Stimulated activated CD8-positive, alpha-beta memory T cell treated with anti-CD3 and anti-CD28 coated beads, Interleukin-15, amount 100 ng/mL, for 4 hours (primary cell): ENCODE measurements at places on chromosomes 2 and 18.

GRCh38 chr2:230944123-230944653, 19.1 kb upstream of the GPR55 start:
- no peak for DNase-seq

DNA sequence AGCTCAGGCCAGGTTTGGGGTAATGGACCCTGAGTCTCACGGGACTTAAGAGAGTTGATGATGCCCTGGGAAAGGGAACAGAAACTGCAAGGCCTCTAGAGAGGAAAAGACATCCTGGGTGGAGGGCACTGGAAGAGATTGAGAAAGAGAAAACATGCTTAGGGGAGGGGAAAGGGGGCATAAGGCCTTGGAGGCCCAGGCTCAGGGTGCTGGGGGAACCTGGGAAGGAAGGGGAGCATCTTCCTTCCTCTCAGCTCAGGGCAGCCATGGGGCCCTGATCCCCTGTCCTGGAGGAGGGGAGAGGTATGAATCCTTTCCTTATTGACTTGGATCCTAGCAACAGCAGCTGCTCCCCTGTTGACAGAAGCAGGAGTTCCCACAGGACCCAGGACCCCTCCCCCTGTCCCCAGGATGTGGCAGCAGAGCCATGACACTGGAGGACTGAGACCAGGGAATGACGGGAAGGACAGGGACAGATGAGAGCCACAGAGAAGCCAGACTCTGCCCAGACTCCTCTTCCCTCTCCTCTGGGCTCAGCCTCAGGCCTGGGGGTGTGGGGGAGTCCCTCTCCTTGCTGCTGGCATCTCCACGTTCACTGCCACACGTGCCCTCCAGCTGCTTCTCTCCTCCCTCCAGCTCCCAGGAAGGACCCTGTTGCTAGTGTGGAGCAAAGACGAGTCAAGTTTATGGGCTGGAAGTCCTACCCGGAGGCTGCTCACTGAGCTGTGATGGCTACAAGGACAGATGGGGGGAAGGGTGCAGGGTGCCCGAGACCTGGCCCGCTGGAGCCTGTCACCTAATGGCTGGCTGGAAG, 815 bp downstream of the GPBAR1 start:
- no peak for DNase-seq

GRCh38 chr2:38421274-38422056, 44.4 kb upstream of the ATL2 start:
- no peak for DNase-seq

DNA sequence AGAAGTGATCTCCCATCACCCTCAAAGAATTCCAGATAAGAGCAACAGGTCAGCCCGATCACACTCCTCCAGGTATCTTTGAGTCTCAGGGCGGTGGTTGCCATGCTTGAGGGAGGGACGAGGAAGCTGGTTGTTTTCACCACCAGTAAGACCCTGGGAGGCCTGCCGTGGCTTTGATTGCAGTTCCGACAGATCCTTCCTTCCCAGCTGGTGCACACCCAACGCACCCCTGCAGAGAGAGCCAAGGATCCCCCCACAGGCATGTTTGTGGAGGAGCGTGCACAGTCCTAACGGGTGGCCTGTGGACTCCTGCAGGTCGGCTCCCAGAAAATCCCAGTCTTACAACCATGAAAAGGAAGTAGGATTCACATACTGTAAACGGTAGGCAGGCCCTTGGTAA, 13.8 kb upstream of the ZNF236 start:
- DNase-seq, result no peak

DNA sequence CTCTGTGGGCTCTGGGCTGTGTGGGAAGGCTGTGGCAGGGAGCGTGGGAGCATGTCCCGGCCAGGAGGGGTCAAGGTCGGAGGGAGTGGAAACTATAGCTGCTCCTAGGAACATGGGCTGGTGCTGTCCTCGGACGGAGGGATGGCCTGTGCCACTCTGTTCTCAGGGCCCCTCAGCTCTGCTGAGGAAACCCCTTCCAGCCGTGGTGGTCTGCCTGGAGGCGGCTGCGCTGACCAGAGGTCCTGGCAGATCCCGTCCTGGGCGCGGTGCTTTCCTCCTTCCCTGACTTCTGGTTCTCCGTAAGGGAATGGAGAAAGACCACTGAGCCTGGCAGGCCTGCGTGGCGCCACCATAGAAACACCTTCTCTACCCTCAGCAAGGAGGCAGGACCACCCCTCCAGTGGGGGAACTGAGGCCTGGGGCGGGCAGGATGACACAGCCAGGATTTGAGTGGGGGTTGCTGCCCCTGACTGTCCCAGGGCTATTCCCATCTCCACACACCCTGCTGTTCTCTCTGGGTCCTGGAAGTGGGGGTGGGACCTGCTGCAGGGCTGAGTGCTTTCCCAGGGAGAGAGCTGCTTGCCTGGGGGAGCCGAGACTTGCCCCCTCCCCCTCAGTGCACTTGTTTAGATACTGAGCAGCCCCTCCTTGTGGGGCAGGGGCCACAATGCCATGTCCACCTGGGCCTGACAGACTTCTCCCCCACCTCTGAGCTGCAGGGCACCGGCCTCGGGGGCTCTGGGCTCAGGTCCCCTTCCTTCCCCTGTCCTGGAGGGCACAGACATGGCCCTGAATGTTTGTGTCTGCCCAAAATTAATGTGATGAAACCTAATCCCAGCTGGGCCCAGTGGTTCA, 301.0 kb upstream of the HS6ST1 start:
- DNase-seq, result no peak

- no peak for DNase-seq
Observed at GRCh38 chr2:152492911-152493310, 157.9 kb downstream of the FMNL2 start.

DNA sequence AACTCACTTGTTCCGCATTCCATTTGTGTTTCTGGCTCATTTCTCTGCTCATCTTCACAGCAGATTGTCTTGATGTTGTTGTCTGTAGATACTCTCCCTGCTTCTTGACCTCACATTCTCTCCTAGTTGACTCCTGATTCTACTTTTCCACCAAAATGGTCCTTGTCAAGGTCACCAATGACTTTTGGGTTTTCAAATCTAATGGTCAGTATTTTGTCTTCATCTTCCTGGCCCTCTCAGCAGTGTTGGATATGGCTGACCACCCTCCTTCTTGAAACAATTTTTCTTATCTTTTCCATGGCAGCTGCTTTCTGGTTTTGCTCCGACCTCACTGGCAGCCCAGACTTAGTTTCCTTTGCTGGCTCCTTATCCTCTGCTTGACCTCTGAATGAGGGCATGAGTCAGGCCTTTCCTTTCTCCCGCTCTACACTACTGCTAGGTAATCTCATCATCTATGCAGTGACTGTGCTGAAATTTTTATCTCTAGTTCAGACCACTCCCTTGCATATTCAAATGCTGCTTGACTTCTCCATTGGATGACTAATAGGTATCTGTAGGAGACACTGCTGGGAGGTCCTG, 386.6 kb upstream of the SPRED2 start:
- no peak for DNase-seq

GRCh38 chr18:45044787-45045186, 364.1 kb downstream of the SETBP1 start:
- DNase-seq, result no peak

- no peak for DNase-seq
Observed at GRCh38 chr2:214069254-214069653, 341.6 kb upstream of the VWC2L start.

GRCh38 chr2:168895771-168896170, 5.3 kb upstream of the G6PC2 start:
- no peak for DNase-seq

DNA sequence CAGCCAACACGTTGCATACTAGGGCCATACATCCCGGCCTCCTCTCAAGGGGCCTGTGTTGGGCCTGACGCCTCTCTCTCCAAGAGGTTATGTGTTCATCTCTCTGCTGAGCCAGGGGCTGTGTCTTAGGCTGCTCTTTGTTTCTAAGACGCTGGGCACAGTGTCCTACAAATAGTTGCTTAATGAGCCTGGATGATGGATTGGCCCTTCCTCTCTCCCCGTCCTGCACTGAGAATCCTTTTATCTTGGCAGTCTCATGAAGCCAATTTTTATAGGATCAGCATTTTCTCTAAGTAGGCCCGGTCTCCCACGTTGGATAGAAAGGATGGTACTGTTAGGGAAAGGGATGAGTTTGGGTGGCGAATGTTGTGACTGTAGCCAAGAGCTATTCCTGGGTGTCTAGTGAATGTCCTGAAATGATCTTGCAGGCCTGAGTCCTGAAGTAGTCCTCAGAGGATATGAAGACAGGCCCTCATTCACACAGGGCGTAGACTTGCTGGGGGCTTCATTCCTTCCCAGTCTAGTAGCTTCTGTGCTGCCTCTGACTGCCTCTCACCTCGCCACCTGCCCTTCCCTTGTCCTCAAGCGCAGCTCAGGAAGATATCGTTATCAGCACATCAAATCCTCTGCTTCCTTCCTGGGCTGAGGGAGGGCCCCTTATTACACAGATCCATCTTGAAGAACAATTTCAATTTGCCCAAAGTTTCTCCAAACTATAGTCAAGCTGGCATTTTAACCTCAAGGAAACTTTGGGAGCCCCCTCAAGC, 8.8 kb downstream of the LBH start:
- no peak for DNase-seq

DNA sequence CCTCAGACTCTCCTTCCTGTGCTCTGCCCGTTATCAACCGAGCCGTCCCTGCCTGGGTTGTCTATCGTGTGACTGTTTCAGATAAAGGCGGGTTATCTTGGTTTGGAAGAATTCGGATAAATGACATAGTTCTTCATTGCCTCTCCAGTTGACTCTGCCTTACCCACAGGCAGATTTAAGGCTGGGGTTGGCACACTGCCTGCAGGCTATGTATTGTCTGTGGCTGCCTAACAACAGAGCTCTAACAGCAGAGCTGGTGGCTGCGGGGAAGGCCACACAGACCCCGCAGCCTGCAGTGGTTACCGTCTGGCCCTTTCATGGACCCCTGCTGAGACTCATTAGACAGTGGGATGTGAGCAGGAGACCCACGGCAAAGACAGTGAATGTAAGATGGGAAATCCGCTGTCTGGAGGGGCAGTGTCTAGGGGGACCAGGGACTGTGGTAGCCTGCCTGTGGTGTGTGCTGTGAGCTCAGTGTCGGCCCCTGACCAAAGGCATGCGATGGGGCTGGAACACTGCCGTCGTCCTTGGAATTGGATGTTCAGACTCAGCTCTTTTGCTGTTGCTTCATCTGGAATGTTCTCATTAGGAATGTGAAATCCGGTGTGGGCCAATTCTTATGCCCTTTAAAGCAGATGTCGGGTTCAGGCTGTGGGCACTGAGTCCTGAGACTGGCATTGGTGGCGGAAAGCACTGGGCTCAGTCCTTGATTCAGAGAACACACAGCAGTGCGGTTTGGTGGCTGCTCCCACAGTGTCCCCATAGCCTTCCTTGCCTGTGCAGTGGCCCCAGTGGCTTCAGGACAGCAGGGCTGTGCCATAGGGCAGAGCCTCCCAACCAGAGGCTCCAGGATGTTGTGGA, 44.5 kb downstream of the SH3RF3 start:
- no peak for DNase-seq

DNA sequence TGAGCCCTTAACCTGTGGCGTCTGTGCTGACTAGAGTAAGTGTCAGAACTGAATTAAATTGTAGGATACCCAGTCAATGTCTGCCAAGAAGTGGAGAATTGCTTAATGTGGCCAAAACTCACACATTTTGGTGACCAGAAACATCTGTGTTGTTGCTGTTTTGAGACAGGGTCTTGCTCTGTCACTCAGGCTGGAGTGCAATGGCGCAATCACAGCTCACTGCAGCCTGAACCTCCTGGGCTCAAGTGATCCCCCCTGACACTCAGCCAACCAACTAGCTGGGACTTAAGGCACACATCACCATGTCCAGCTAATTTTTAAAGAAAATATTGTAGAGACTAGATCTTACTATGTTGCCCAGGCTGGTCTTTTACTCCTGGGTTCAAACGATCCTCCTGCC, 34.4 kb upstream of the RTN4 start:
- no peak for DNase-seq

GRCh38 chr2:2642906-2643890, 312.1 kb upstream of the MYT1L start:
- no peak for DNase-seq

DNA sequence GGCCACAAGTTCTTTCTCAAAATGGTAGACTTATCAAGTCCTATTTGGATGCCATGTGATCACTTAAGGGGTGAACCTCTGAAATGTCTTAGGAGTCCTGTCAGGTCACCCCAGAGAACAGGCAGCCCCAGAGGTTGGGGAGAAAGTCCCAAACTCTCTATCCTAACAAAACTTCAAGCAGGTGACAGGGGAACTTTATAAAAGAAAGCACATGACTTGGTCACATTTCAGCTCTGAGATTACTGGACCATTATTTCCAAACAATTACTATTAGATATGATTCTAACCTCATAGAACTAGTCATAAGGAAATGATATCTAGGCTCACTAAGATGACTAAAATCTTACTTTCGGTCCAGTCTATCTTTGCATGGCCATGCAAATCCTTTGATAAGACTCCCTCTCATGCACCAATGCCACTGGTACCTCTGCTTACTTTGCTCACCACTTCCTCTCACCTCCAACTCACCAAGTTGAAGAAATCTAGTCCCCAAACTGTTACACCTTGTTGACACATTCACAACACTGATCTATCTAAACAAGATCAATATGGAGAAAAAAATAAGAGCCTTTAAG, 107.0 kb downstream of the GALNT14 start:
- no peak for DNase-seq

DNA sequence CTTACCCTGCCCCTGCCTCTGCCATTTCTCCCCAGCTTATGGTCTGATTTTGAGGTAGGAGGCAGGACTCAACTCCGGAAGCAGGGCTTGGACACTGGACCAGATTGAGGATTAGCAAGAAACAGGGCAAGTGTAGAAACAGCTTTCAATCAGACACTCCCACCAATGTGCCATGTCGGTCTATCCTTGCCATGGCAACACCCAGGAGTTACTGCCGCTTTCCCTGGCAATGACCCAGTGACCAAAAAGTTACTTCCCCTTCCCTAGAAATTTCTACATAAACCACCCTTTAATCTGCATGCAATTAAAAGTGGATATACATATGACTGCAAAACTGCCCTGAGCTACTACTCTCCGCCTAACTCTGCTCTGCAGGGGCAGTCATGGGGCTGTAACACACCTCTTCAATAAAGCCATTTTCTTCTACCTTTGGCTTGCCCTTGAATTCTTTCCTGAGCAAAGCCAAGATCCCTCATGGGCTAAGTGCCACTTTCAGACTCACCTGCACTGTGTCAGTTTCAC, 156.7 kb downstream of the LPIN1 start:
- no peak for DNase-seq

- no peak for DNase-seq
Observed at GRCh38 chr18:59606193-59607077, 90.8 kb downstream of the CCBE1 start.

GRCh38 chr2:172704072-172704936, 31.3 kb upstream of the RAPGEF4 start:
- no peak for DNase-seq

- no peak for DNase-seq
Observed at GRCh38 chr2:96856776-96857666, 795 bp downstream of the ANKRD39 start.

DNA sequence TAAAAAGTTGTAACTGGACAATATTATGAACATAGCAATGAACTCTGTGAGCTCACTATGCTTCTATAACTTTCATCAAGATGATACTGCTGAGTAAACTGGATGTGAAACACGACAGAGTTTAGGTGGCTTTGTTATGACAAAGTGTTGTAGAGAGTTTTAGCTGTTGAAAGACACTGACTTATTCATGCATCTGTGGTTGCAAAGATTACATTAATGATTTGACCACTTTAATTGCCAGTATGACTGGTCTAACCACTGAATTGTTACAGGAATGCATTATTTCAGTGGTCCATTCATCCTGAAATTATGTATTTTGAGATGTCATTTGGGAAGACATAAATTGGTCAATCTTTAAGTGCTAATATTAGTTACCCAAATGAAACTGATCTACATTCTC, 117.9 kb downstream of the SPHKAP start:
- no peak for DNase-seq
